Dermis blood vessel endothelial cell (primary cell): ENCODE measurements at places on chromosomes 4 and X. TPM values are rescaled to one million over a fixed set of nuclear protein-coding genes. Genes with fewer than 3 reads are reported as not detected.

The APEX2 gene
- 8.3 and 12.6 TPM in 2 replicates for total RNA-seq

The GABRA4 gene
- not detected in 2 replicates for total RNA-seq

The TACR3 gene
- total RNA-seq = not detected in 2 replicates

The RS1 gene
- total RNA-seq = not detected in 2 replicates

The FATE1 gene
- not detected in 2 replicates for total RNA-seq

The KLB gene
- total RNA-seq = under 0.01 TPM in 1 of 2 replicates, not detected in the other
